Dorsolateral prefrontal cortex (tissue), 122 donors: ENCODE measurements at places on chromosomes 16 and 17.

DNA sequence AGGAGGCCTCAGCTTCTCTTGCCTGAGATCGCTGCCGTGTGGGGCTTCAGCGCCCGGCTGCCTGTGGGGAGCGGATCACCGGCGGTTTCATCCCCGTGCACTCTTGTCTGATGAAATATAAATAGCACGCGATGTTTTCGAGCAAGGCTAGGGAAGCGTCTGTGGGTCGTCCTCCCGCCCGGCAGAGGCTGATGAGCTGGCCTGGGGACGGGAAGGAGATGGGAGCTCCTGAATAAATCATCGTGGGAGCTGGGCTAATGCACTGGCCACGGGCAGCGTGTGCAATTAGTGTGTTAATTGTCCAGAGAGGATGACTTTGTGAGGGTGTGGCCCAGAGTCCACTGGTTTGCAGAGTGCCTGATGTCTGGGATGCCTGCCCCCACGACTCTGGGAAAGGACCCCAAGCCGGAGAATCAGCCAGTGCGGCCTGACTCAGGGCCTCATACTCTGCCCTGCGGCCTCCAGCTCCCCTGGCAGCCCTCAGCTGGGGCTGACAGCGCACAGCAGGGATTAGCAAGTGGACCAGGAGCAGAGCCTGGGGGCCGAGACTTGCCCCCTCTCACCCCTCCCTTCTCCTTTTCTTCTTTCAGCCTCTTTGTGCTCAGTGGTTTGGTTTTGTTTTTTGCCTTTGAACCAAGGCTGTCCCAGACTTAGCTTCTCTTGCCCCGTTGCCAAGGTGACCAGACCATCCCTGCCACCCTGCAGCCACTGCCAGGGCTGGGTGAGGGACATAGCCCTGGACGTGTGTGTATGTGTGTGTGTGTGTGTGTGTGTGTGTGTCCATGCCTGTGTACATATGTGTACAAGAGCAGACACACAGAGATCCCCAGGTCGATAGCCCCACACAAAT, 21.4 kb downstream of the KCNJ12 start:
- no peak for DNase-seq

DNA sequence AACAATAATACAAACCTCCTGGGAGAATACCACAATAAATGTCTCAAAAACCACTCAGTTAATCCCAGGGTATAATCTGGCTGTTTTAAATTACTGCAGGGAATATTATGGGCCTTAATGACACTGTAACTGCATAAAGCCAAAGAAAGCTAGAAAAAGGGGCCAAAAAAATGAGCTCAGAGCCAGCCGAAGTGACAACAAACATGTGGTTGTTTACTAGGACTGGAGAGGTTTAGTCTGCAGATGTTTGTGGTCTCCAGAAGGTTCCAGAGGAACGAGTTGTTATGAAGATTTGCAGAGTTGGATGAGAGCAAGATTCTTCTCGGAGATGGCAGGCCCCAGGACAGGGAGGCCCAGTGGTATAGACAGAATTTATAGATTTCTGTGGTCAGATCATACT, 97.1 kb upstream of the AKTIP start:
- DNase-seq, result no peak

DNA sequence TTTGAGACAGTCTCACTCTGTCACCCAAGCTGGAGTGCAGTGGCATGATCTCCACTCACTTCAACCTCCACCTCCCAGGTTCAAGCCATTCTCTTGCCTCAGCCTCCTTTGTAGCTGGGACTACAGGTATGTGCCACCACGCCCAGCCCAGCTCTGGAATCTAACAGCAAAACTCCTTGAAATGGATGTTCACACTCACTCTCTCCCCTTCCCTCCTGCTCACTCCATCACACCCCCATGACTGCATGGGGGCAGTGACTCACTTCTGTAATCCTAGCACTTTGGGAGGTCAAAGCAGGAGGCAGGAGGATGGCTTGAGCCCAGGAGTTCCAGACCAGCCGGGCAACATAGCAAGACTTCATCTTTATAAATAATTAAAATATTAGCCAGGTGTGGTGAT, 11.1 kb upstream of the TFAP4 start:
- no peak for DNase-seq

DNA sequence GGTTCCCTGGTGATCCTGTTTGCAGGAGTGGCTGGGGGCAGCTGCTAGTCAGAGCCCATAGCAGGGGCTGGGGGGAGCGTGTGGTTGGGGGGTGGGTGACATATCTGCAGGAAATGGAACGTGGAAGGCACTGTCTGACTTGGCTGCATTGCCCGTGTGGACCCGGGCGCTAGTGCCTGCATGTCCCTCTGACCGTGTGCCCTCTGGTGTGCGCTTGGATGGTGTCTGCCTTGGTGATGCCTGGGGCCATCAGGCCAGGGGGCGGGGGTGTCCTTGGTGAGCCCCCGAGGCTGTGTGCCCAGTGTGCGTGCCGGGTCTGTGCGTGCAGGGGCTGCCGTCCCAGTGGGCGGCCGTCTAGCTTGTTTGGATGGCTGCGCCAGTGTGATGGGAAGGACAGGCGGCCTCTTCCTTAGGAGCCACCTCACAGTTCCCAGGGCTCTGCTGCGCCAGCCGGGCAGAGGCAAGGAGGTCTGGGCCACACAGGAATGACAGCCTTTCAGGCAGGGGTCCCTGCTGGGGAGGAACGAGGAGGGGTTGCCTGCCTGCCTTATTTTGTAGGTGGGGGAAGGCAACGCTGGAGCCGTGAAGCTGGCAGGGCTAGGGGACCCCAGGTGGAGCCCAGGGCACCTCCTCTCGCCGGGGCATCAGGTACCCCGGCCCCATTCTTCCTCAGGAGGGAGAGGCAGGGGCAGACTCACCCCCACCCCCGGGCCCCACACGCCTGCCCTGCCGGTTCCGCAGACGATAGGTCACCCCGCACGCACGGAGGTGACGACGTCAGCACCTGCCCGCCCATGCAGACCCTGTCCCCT, 693 bp downstream of the NDRG4 start:
- no peak for DNase-seq

DNA sequence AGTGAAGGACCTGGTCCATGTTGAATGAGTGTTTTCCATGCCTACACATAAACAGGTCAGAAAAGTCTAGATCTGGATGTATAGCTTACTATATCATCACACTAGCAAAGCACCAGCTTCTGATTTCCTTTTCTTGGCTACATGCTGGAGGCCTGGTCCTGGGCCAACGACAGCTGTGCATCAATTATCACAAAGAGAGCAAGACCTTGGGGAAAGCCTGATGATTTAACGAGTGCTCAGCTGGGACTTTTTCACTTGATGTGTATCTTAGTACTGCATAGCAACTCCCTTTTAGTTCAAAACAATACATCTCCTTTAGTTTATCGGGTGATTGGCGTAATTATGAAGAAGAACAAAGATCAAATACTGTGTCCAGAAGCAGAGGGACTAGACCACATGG, 358.2 kb downstream of the KIF2B start:
- DNase-seq, result no peak

- no peak for DNase-seq
Observed at GRCh38 chr16:76796978-76797377, 394.0 kb upstream of the MON1B start.

- no peak for DNase-seq
Observed at GRCh38 chr17:78878871-78879527, 24.0 kb downstream of the CEP295NL start.

DNA sequence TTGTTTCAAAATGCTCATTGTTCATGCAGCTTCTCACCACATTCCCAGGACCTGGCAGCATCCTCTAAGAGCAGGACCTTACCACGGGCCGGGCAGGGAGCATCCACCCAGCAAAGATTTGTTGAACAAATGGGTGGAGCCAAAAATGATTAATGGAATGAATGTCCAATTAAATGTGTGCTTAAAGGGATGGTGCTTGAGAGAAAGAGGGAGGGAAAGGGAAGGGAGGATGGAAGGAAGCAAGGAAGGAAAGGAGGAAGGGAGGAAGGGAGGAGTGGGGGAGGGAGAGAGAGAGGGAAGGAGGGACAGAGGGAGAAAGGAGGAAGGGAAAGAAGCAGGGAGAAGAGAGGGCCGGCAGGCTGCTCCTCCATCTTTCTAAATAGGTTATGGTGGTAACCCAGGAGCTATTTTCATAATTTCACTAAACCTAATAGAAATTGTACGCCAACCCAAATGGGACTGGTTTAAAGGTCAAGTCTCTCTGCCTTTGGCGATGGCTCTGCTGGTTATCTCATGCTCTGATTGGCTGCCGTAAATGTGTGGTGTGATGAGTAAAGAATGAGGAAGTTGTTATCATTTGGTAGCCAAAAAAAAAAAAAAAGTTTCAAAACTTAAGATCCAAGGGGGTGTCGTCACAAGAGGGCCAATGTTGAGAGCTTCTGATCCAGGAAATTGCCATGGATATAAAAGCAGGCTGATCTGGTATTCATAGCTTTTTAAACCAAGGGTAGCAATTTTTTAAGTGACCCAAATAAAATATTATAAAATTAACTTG, 126.7 kb upstream of the FOXF1 start:
- DNase-seq, result no peak

DNA sequence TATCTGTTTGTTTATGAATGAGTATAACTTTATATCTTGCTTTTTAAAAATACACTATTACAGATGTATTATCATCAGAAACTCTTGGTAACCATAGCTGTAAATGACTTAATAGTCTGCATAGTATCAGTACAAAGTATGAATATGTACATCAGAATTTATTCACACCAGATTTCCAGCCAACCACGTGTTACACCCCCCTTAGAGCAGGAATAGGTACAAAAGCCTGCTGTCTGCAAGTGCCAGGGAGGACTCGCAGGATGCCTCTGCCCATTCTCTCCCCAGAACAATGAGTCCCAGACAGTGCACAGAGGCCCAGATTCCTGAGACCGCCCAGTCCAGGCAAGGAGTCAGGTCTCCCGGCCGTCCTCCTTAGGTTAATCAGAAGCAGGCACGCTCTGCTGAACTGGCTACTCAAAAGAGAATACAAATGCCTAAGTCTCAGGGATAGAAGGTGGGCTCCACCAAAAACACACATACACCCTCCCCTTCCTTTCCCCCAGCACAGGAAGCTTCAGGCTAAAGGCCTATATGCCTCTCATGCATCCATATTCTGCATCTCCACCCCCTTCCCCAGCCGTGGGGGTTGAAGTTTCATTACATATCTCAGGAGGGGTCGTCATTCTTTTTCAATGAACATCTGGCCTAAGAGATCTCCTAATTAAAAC, 159.1 kb upstream of the CDH11 start:
- no peak for DNase-seq
